ENCODE measurements at places on chromosomes 1 and 21. TPM values are rescaled to one million over a fixed set of nuclear protein-coding genes. Genes with fewer than 3 reads are reported as not detected.
A peak's percentile ranks its signal among the peaks of the same experiment; 100 is the strongest.

- DNase-seq: no peak
These were observed 123.7 kb downstream of the SMYD2 start for GRCh38 chr1:214404571-214405213.

GRCh38 chr21:43334214-43334958, 92.5 kb downstream of the SIK1 start:
- no peak for DNase-seq

Gene ANGPTL1
- not detected for total RNA-seq

DNA sequence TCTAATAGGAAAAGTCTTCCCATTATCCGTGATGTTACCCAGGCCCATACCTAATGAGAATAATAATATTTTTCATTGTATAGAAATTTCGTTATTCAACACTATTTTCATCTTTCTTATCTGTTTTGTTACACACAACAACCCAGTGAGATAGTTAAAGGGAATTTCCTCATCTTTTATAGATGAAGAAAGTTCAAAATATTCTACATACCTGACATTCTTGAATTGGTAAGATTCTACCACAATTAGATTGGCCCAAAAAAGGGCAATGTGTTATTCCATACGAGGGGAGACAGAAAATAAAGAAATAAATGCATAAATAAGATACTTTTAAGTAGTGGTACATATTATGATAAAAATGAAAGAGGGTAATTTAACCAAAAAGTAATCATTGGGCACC, 405.5 kb upstream of the ADAMTS5 start:
- DNase-seq: no peak

Gene KRTAP13-2
- not detected for total RNA-seq

- DNase-seq: no peak
These were observed 2.2 kb upstream of the TOE1 start for GRCh38 chr1:45337630-45338325.

DNA sequence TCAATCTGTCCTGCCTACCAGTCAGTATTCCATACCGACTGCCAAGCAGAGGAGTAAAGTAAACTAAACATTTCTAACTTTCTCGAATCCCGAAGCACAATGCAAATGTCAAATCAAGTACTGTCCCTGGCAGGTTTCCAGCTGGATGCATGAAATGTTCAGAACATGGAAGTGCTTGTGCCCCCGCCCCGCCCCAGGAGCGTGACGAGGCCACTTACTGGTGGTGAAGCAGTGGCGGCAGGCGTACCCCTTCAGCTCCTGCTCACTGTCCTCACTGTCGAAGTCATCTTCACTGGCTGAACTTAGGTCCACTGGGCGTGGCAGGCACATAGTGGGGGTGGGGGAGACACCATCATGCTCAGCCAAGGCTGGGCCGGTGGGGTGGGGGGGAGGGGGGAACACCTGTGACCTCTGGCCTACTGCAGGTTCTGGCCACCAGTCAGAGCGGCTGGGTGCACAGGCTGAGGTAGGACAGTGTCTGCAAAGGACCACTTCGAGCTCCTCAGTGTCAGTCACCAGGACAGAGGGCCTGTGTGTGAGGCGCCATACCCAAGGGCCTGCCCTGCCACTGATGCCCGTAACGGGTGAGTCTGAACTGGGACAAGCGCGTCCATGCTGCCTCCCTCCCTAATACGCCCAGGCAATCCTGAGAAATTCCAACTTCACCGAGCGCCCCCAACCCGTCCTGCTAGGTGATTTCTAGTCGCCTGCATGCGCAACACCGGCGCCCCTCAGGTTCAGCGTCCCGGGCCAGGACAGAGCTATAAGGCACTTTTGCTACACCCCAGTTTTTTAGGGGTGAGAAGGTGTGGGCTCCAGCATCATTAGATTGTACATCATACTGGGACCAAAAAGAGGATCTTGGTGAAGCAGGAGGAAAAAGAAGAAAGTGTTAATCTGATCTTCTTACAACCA, 46.9 kb downstream of the SLC45A1 start:
- DNase-seq: no peak

Gene TRIM58
- 2.4 TPM for total RNA-seq

GRCh38 chr1:222820171-222820712, 5.4 kb downstream of the DISP1 start:
- DNase-seq: no peak

GRCh38 chr1:39422614-39423013, 68.8 kb upstream of the BMP8A start:
- DNase-seq: no peak

Gene TAF5L
- total RNA-seq: 18.6 TPM

Gene PADI1
- total RNA-seq: 0.18 TPM

GRCh38 chr1:180229483-180230415, at the start of gene LHX4:
Gene LHX4 (plus strand): TSS chr1:180230264. CDS start chr1:180230530, 266 bp downstream.
- no peak for DNase-seq

Gene OR2T35
- total RNA-seq: not detected

DNA sequence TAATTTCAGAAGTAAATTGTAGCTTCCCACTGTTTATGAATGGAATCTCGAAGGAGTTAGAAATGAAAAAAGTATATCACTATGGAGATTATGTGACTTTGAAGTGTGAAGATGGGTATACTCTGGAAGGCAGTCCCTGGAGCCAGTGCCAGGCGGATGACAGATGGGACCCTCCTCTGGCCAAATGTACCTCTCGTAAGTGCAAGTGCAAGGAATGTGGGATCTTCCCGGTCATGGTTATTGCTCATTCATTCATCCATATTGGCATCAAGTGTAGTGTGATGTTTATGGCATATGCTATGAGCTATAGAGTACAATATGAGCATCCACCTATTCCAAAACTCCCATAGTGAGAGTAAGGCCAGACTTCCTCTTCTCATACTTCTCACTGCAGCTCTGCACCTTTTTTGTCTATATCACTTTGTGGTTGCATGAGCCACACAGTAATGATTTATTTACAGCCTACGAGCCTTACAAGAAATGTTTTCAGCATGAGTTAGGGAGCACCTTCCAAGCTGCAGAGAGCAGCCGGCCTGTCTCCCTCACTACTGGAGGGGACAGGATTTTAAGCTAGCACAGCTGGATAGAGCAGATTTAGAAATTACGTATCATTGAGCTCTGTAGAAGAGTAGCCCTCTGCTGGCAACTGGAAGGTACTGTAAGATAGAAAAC, 24.9 kb upstream of the CR1L start:
- DNase-seq: no peak

Gene TMEM82
- not detected for total RNA-seq

DNA sequence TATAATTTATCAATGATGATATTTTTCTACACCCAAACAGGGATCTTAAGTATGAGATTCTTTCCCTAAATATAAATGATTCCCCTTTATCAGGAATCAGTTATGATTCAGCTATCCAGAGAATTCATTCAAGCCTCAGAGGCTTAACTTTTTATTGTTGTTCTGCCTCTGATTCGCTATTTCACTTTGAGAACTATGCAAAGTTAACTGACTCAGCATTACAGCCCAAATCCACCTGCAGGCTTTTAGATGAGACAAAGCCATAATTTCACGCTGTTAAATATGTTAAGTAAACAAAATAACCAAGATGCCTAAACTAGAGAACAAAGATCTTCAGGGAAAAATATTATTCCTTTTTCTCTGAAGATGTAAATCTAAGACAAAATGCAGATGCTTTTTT, 8.5 kb downstream of the SCYL3 start:
- no peak for DNase-seq

Gene ETNK2
- 15.3 TPM for total RNA-seq

DNA sequence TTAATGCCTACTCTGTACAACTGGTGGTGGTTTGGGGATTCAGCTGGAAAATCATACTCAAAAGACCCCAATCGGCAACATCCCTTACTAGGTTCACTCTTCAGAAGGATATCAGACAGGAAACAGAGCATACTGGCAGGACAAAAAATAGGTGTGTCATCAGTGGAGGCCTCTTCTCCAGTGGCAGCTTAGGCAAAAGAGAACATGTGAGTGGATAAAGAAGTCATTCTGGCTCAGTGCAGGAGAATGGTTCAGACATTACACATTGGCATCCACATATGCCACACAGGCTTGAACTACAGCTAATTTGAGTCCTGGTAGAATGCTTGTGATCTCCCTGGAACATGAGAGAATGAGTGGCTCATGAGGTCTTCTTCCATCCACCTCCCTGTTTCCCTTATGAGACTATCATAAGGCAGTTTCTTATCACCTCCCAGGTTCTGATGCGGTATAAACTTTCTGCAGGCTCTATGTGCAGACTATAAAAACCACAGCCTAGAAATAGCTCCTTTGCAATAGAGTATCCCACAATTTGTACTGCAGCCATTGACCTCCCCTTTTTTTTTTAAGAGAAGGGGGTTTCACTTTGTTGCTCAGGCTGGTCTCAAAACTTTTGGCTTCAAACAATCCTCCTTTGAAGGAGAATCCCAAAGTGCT, 24.7 kb downstream of the VAMP4 start:
- DNase-seq: no peak

- DNase-seq: no peak
These were observed 44.8 kb upstream of the SGIP1 start for GRCh38 chr1:66489151-66489550.

- no peak for DNase-seq
These were observed 25.3 kb upstream of the EFHD2 start for GRCh38 chr1:15384301-15384901.

Gene SIK1
- 0.34 TPM for total RNA-seq

GRCh38 chr1:185439727-185440415, 122.8 kb upstream of the IVNS1ABP start:
- peak; percentile 29 for DNase-seq

Gene BTBD8
- total RNA-seq: 2.4 TPM
